Forelimb muscle (tissue), 1 donor: ENCODE measurements at places on chromosomes 13 and 19.

DNA sequence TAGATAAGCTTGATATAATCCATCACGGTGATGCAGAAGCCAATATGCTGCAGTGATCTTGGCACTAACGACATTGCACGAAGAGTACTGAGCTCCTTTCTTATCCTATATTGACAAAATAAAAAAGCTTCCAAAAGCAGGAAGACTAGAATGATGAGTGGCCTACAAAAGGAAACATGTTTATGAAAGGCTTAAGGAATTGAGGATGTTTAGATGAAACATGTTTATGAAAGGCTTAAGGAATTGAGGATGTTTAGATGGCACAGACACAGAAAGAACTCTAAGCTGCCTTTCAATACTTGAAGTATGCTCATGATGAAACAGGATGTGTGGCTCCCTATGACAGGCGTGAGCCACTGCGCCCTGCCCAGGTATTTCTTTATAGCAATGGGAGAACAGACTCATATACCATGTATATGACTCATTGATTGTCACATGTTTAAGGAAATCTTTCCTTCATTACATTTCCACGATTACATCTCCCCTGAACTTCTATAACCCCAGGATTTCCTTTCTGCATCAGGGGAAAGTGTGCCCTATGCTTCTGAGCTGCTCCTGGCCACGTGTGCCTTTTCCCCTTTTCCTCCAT lies 690.8 kb upstream of the ARGLU1 start:
- no peak for DNase-seq

DNA sequence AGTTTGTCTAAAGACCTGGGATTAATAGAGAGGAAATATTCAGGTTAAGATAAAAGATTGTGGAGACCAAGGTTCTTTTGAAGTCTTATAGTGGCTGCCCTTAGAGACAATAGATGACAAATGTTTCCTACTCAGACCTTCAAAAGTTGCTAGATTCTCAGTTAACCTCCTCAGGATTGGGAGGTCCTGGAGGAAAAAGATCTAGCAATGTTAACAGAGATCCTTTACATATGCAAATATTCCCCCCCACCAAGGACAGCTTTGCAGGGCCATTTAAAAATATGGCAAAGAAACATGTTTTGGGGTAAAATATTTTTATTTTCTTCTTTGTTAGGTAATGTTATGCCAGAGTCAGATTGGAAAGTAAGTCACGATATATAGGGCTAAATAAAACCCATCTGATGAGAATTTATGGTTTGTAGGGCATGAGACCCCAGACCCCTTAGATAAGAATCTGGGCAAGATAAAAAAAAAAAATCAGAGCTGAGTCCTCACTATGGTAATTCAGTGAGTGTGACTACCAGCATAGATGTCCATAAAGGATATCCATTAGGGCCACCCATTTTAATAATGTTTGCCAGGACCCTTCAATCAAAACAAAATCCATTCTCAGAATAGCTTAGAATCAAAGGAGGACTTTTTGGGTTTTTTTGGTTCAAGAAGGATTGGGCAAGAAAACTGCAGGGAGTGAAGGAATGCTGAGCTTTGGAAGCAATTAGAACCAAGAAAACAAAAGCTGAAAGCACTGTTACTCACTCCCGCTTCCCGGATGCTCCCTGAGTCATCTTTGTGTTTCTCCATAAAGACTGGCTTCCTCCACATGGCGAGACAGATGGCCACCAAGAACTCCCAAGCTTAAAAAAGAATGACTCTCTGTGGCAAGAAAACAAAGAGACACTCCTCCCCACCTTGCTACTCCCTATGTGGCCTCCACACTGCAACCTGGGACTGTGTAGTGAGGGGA lies 28.2 kb downstream of the VSTM1 start:
- DNase-seq = no peak

DNA sequence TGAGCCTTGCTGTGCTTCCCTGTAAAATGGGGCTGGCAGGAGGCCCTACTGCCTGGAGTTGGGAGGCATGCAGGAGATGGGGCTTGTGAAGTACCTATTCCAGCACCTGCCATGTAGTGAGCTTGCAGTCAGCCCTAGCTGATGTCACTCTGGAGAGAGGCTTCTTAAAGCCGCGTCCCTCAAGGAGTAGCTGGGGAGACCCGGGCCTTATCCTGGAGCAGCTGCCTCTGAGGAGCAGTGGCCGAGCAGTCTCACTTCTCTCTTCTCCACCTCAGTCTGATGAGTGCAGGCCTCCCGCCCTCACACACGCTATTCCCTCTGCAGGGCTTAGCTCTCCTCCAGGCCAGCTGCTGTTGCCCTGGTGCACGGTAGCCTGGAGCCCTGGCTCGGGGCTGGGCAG lies 18.0 kb downstream of the CLASRP start:
- no peak for DNase-seq

DNA sequence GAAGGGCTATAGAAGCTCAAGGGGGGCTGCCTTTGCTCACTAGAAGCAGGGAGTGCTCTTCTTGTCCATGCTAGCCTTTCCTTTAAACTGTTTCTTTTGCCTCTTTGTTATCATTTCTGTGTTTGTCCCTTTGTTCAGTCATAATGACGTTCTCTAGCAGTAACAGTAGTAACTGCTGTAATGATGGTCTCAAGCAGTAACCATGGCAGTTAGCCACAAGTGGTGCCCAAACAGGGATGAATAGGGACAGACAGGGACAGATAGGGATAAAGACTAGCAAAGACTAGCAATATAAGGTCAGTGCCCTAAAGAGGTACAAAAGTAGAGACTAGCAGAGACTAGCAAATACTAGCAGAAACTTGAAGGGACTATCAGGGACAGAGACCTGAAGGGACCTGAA lies 869.0 kb upstream of the PRR20A start:
- DNase-seq = no peak

GRCh38 chr13:19993024-19993423 lies 34.5 kb downstream of the ZMYM2 start:
- no peak for DNase-seq
